Substantia nigra (tissue), 51 donors: ENCODE measurements at places on chromosomes 16 and 17.
A peak's percentile ranks its signal among the peaks of the same experiment; 100 is the strongest.

GRCh38 chr17:8041249-8041928, 2.5 kb downstream of the ALOX15B start:
- DNase-seq: no peak

DNA sequence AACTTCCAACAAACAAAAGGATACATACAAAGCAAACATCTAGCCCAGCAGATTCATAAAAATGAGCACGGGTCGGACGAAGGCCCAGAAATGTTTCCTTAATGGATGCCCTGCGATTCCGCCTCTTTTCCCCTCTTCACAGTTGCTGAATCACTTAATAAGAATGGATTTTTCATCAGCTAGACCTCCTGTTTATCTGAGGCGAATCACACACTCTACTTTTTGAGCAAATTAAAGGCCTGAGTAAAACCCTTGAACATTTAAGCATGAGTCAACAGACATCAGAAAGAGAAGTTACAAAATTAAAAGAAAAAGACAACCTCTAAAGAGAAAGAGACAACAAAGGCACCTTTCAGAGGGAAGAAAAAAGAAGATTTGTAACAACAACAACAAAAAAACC, 44.7 kb downstream of the HS3ST3A1 start:
- no peak for DNase-seq

- DNase-seq: no peak
Measured at GRCh38 chr17:48546924-48547807, 2.3 kb upstream of the HOXB2 start.

DNA sequence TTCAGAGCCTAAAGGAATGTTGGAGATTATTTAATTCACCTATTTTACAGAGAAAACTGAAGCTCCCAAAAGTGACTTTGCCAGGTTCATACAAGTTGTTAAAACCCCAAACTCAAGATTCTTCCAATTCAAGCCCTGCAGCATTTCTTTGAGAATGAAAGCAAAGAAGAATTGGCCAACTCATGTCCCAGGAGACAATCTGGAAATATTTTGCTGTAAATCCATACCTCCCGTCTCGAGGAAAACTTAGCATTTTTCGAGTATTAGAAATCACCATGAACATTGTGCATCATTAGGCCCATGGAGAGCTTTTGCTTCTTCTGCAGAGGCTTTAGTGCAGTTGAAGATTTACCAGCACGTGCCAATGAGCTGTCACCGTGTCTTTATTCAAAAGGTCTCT, 176.4 kb upstream of the KCNJ16 start:
- DNase-seq: no peak

- DNase-seq: no peak
Measured at GRCh38 chr16:88773812-88774291, 11.2 kb downstream of the PIEZO1 start.

DNA sequence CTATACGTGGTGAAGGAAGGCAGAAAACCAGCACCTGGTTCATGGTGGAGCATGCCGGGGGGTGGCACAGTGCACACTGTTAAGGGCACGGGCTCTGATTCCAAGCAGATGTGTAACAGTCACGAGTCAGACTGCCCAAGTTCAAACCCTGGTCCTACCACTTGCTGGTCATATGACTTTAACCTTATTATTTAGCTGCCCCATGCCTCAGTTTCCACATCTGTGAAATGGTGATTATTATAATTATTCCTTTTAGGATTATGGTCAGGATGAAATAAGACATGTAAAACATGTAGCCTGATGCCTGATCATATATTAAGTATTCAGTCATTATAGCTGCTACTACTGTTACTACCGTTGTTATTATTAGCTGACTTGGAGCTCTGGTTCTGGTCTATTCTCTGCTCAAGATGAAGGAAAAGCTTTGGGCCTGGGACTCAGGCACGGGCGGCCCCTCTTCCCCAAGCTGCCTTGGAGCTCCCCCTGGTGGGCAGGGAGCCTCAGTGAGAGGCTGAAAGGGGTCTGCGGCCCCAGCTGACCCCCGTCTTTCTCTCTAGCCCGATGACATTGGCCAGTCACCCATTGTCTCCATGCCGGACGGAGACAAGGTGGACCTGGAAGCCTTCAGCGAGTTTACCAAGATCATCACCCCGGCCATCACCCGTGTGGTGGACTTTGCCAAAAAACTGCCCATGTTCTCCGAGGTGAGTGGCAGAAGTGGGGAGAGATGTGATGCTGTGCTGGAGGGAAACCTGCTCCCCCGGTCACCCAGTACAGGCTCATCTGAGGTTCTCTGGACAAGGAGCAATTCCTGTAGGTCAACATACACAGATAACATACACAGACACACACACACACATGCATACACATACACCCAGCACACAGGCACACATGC, 14.0 kb downstream of the NR1D1 start:
- DNase-seq: no peak

GRCh38 chr16:85238233-85238647, 126.0 kb upstream of the CIBAR2 start:
- DNase-seq: no peak

- DNase-seq: peak; percentile 52
Measured at GRCh38 chr17:29005936-29006511, at the start of gene SEZ6. SEZ6 (minus strand) TSS chr17:29006033; CDS start chr17:29005869, 164 bp downstream.

- DNase-seq: no peak
Measured at GRCh38 chr17:55294042-55294751, 29.4 kb downstream of the HLF start.

DNA sequence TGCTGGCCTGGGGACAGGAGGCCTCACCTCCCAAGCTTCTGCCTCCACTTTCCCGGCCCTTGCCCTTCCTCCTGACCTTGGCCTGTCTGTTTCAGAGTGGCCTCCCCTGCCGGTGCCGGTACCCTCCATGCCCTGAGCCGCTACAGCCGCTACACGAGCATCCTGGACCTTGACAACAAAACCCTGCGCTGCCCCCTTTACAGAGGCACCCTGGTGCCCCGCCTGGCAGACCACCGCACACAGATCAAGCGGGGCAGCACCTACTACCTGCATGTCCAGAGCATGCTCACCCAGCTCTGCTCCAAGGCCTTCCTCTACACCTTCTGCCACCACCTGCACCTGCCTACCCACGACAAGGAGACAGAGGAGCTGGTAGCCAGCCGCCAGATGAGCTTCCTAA, 7.4 kb downstream of the SMCR8 start:
- no peak for DNase-seq

DNA sequence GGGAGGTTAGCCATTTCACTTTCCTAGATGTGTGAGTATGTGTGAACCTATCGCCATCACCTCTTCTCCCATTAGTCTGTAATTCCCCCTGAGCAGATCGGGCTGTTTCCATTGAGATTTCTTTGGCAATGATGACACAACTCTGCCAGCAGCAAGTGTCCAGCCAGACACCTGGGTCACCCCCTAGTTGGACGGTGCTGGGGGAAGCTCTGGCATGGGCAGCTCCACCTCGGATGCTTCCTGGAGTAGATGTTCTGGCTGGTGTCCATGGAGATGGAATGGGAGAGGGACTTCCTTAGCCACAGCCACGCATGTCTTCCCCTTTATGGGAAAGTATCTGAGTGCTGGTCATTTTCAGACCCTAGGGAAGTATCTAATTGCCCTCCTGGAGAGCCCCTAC, 247.9 kb upstream of the RPL38 start:
- DNase-seq: no peak

DNA sequence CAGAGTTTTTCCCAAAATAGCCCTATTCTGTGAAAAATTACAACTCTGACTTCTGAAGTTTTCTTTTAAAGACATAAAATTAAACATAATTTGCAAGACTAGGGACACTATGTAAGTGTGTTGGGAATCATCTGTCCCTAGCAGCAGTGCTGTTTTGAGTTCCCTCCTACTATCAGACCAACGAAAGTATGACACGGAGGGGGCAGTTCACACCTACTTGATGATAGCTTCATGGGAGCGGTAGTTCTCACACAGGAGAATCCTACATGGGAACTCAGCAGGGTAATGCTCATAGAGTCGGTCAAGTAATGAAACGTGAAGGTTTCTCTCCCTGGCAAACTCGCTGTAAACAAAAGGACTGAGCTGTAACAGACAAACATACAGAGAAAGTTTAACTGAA, 96.6 kb downstream of the HELZ start:
- no peak for DNase-seq

DNA sequence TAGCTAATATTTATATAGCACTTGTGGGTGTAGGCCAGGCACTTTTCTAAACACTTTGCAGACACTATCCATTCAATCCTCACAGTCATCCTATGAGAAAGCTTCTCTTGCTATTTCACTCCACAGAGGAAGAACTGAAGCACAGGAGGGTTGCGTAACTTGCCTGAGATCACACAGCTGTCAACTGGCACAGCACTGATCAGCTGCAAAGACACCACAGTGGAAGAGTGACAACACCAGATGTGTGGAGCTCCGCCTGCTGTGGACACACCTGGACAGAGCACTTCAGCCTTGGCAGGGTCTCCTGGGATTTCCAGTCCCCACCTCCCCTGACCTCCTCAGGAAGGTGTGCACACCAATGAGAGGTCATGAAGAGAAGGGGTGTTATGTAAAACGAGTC, 13.3 kb upstream of the CNEP1R1 start:
- DNase-seq: no peak

- peak; percentile 68 for DNase-seq
Measured at GRCh38 chr16:30063893-30064728, 1.4 kb upstream of the ALDOA start.

DNA sequence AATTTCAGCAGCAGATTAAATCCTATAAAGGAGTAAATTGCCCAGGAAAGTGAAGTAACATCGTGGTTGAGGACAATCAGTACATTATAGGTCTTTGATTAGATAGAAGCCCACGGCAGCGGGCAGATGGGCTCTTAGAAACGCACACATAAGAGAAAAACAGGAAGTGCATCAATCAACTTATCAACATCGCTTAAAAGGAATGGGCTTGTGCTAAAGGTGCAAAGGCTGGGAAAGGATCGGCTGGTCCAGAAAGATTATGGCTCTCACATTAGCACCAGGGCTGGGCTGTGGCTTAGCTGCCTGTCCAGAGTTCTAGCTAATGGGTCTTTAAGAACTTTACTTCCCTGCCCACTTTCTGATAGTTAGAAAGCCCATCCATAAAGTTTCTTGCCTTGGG, 292.0 kb upstream of the TNRC6C start:
- no peak for DNase-seq

DNA sequence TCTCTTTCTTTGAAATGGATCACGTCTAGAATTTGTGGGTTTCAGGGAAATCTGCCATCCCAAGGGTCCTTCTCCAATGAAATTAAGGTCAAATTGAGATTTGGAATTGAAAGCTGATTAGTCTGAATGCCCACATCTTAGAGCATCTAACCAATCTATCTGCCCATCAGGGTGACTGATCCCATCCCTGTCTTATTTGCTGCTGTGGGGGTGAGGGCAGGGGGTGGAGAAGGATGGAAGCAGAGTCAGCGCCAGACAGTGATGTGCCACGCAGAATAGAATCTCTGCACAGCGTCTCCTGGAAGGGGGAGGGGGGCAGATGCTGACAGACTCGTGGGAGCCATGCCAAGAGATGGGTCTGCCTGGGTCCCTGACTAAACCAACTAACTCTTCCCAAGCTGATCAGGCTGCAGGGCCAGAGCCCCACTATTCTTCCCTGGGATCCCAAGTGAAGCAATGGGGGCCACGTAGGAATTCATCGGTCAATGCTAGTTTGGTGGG, 32.1 kb downstream of the CDK5RAP3 start:
- no peak for DNase-seq

GRCh38 chr16:81004646-81005353, 1.9 kb downstream of the CMC2 start:
- DNase-seq: peak; percentile 57

DNA sequence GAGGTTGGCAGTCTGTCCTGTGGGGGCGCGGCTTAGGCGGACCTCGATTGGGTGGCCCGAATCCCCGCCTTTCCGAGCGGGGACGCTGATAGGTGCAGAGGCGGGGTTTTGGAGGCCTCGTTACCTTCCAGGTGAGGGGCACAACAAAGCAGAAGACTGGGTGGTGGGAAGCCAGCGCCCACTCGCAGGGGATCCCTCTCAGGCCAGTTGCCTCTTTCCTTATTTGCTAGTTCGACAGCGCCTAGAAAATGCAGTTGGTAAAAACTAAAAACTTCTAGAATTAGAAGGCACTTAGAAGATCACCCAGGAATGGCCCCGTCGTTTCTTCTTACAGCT, 730 bp downstream of the KAT7 start:
- DNase-seq: no peak

- DNase-seq: no peak
Measured at GRCh38 chr16:64654178-64654577, 467.7 kb downstream of the CDH11 start.

- DNase-seq: no peak
Measured at GRCh38 chr17:4477255-4477791, 21.4 kb upstream of the SPNS2 start.

DNA sequence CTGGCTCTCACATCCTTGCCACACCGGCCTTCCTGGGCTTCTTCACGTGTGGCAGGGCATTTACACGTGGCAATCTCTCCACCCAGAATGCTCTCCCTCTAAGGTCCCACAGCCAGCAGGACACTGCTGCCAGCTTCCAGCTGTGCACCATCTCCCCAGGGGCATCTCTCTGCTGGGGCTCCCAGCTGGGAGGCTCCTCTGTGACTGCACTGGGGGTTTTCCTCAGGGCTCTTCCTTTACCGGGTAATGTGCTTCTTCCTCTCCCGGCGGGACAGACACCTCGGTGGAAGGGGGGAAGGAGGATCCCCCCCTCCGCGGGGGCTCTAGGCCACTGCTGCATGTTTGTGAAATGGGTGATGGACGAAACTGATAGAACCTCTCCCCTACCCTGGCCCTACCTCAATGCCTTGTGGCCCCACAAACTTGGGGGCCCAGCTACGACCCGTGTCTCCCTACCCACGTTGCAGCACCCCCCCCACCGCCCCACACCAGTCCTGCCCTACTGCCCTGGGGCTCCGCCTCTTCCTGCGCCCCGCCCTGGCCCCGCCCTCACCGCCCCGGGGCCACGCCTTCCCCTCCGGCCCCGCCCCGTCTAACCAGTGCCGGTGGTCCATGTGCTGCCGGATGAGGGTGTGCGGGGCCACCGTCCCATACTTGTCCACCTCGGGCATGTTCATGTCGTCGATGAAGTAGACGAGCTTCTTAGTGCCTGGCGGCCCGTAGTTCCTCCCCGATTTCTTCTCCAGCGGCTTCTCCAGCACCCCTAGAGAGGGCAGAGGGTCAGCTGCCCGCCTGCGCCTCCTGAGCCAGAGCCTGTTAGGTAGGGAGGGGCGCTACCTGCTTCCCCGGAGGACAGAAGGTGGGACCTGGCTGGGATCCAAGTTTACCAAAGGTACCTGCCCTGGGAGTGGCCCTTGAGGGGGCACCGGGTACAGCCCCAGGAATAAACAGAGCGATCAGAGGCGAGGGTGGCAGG, 92.6 kb downstream of the DNAH17 start:
- DNase-seq: peak; percentile 30

- no peak for DNase-seq
Measured at GRCh38 chr16:31301708-31302400, 42.1 kb downstream of the ITGAM start.
